ENCODE measurements at places on chromosomes 6 and 20.

DNA sequence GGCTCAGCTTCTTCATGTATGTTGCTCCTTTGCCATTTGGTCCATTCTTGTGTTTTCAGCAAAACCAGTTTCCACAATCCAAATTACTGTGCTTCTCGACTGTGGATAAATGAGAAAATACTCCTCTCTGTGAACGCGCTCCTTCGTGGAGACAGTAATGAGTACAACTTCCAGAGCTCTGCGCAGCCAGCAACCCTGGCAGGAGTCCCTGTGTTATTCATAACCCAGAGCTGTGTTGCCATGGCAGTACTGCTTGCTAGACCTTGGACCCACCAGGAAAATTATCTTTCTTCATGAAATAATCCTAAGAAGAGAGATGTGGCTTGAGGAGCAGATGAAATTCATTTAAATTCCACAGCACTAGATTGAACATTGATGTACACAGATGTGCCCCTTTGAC lies 73.7 kb downstream of the SLC22A3 start:
- peak; percentile 82 for DNase-seq

DNA sequence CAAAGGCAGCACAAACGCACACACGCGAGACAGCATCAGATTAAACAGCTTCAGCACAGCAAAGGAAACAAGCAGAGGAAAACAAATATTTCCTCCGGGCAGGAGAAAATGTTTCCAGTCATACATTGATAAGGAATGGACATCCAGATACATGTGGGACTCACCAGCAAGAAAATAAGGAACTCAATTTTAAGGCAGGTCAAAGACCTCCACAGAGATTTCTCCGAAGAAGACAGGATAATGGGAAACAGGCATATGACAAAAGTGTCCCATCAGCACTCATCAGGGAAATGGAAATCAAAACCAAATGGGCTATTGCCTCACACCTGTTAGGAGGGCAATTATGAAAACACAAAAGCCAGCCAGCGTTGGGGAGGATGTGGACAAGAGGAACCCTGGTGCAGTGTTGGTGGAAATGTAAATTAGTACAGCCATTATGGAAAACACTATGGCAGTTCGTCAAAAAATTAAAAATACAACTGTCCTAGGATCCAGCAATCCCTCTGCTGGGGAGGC lies 9.7 kb upstream of the SLCO4A1 start:
- no peak for DNase-seq

- no peak for DNase-seq
These were observed 349.9 kb downstream of the THBS2 start for GRCh38 chr6:168903613-168904345.

GRCh38 chr20:5195655-5196054 lies 68.8 kb downstream of the CDS2 start:
- DNase-seq: no peak

DNA sequence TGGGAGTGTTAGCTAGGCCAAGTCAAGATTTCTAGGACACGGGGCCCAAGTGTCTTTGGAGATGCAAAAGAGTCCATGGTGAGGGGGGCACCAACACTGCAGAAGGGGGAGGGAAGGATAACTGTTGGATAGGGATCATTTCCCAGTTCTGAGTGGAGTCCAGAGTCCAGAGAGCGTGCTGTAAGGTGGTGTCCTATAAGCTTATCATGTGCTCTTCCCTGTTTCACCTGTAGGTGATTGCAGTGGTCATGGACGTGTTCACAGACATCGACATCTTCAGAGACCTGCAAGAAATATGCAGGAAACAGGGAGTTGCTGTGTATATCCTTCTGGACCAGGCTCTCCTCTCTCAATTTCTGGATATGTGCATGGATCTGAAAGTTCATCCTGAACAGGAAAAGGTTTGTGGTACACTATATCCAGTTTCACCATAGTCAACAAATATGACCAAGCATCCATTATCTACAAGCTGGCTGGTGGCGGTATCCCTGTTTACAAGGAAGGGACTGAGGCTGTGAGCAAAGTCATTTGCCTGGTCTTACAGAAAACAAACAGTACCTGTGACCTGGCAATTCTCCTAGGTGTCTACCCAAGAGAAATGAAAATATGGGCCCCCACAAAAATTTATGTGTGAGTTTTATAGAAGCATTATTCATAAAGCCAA lies 15.6 kb downstream of the FAM83D start:
- no peak for DNase-seq

Data from femur (tissue), 1 donor.